Endothelial cell (in vitro differentiated cells): ENCODE measurements at places on chromosomes 5 and 9.

GRCh38 chr9:22108581-22109370, 99.7 kb upstream of the CDKN2B start:
- no peak for DNase-seq

- DNase-seq = no peak
Measured at GRCh38 chr9:36992501-36993316, 41.4 kb downstream of the PAX5 start.

DNA sequence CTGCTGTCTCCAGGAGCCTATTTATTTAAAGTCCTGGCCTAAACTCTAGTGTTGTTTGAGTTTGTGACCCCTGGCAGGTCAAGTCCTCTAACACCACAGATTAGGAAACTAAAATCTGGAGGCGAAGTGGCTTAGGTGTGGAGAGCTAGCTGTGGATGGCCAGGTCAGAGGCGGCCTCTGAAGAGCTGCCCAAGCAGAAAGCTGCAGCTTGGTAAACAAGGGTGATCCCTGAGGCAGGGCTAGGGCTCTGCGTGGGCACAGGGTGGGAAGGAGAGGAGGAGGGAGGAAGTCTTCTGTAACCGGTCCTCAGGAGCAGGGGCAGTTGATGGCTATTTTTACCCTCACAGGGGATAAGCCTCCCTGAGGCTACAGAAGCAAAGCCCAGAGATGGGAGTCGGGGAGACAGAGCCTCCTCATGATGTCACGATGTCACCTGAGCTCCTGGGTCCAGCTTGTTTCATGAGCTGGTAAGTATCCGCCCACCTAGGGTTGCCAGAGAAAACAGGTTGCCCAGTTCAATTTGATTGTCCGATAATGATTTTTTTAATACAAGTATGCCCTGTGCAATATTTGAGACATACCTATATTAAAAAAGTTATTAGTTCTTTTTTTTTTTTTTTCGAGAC, 25.9 kb upstream of the BOD1 start:
- no peak for DNase-seq

DNA sequence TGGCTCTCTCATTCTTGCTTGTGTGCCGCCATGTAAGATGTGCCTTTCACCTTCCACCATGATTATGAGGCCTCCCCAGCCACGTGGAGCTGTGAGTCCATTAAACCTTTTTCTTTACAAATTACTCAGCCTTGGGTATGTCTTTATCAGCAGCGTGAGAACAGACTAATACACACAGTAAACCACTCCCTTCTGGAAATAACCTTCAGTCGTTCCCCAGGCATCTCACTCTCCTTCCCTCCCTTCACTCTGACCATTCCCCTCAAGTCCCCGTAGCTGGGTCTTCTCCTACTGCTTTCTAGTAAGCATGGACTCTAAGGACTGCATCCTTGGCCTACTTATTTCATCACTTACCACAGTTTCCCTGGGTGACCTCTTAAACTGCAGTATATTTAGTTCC, 493.9 kb downstream of the CCDC171 start:
- no peak for DNase-seq

- no peak for DNase-seq
Measured at GRCh38 chr9:87587356-87587745, 89.7 kb downstream of the DAPK1 start.

DNA sequence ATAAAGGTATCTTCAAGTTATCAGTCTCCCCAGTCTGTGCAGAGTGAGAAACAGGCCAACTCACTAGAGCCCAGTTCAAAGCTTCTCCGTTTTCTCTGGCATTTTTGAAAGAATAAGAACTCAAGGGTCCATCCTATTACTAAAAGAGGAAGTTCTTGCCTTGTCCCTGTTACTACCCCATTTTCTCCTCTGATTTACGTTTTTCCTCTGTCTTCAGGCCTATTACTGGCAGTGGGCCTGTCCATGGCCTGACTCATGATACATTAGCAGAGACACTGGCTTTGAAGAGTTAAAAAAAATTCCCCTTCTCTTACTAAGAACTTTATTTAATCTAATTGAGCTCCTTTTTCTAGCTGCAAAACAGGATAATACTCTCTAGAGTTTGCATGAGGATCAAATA, 624.0 kb upstream of the KLF4 start:
- no peak for DNase-seq

DNA sequence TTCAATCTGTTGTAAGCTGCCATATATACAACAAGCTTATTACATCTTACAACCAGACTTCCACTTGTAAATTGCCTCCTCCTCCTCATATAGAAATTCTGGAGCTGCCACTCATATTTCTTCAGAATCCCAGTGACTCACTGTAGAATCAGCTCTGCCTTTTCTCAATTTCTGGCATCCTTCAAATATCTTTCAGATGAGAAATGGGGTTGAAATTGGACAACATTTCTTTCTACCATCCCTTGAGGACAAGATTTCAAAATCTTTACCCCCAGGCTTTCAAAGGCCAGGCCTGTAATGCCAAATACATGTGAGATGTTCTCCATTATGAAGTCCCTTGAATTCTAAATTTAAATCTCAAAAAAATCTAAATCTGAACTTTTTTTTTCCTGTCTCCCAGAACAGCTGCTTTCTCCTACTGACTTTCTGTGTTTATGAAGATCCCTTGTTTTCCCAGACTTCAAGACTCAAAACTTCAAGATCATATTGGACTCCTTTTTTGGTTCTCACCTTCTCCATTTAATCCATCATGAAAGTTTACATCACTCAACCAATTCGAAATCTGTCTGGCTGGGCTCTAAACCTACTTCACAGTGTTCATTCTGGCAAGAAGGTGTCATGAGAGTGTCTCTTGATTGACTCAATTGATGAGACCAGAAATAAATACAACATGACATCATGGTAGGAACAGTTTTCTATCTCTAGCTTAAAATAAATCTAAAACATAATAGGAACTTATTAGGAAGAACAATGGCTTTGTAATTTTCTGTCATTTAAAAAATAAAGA, 109.8 kb downstream of the HMHB1 start:
- DNase-seq = no peak

GRCh38 chr9:73237140-73237539, 85.5 kb downstream of the ANXA1 start:
- no peak for DNase-seq

- no peak for DNase-seq
Measured at GRCh38 chr5:11525020-11525419, 379.2 kb downstream of the CTNND2 start.

GRCh38 chr9:7164440-7165330, 406.9 kb downstream of the KDM4C start:
- DNase-seq = no peak

GRCh38 chr5:167229751-167230150, 1061.7 kb upstream of the WWC1 start:
- DNase-seq = no peak

DNA sequence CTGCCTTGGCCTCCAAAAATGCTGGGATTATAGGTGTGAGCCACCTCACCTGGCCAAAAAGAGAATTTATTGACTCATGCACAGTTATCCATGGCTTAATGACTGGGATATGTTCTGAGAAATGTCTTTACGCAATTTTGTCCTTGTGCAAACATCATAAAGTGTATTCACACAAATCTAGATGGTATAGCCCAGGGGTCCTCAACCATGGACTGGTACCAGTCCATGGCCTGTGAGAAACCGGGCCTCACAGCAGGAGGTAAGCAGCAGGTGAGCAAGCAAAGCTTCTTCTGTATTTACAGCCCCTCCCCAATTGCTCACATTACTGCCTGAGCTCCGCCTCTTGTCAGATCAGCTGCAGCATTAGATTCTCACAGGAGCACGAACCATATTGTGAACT, 12.4 kb upstream of the SIL1 start:
- DNase-seq = no peak

GRCh38 chr5:79481574-79481973, 32.4 kb downstream of the HOMER1 start:
- DNase-seq = no peak

DNA sequence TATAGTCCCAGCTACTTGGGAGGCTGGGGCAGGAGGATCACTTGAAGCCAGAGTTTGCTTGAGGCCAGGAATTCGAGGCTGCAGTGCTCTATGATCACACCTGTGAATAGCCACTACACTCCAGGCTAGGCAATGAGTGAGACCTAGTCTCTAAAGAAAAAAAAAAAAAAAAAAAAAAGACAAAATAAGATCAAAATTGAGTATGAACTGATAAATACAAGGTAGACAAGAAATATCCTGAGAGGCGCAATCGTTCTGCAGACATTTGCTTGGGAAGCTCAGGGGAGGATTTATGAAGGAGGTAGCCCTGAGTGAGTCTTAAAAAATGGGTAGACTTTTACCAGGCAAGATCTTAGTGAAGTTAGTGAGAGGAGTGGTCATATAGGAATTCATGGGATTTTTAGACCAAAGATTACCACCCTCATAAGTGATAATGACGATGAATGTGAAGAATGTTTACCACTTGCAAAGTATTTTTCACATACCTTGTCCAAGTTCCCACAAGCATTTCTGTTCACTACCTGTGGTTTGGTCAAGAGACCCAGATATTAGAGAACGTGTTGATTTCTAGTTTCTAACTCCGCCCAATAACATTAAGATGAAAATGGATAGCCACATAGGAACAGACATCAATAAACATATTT, 4.4 kb downstream of the PDCD1LG2 start:
- no peak for DNase-seq

GRCh38 chr5:73204332-73204731, 31.3 kb downstream of the TMEM174 start:
- DNase-seq = no peak

DNA sequence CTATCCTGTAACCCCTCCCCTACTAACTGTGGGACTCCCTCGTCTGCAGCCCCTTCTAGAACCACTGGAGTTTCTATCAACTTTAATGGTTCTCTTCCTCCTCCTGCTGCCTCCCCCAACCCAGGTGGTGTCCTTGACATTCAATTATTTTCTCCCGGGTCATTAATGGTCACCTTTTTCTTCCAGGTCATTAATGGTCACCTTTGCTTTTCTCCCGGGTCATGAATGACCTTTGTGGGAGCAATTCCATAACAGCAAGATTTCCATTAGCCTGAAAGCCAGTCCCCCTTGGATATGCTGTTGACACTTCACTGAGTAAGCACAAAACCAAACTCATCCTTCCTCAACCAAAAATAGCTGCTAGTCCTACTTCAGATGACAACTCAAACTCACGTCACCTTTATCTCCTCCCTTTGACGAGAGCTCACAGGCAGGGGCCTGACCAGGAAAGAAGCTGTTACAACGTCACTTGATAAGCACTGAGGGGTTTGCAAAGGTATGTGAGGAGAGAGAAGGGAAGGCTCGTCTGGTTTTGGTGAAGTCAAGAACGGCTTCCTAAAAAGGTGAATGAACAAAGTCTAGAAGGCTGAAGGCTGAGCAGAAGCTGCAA, 10.9 kb downstream of the CCDC127 start:
- DNase-seq = no peak

DNA sequence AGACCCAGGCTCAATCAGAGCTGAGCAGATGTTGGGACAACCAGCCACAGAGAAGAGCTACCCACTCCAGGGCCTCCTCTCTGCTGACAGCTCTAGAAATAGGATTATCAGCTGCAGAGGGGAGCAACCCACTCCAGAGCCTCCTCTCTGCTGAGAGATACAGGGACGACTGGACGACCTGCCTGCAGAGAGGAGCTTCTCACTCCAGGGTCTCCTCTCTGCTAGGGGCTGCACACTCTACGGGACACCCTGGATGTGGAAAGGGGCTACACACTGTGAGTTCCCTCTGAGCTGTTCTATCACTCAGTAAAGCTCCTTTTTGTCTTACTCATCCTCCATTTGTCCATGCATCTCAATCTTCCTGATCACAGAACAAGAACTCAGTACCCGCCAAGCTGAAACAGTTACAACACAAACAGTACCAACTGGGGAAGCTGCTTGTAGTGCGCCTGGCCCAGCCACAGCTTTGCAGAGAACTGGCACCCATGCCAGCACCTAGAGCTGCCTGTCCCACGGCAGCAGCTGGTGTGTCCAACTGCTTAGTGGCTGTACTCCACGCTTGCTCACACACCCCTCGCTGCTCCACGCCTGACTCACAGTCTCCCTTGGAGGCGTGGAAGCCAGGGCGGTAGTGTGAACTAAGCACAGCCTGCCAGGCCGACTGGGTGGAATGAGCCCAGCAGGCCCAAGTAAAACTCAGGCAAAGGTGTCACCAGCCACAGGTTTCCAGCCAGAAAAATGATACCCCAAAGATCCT, 56.8 kb downstream of the PRELID2 start:
- DNase-seq = no peak

DNA sequence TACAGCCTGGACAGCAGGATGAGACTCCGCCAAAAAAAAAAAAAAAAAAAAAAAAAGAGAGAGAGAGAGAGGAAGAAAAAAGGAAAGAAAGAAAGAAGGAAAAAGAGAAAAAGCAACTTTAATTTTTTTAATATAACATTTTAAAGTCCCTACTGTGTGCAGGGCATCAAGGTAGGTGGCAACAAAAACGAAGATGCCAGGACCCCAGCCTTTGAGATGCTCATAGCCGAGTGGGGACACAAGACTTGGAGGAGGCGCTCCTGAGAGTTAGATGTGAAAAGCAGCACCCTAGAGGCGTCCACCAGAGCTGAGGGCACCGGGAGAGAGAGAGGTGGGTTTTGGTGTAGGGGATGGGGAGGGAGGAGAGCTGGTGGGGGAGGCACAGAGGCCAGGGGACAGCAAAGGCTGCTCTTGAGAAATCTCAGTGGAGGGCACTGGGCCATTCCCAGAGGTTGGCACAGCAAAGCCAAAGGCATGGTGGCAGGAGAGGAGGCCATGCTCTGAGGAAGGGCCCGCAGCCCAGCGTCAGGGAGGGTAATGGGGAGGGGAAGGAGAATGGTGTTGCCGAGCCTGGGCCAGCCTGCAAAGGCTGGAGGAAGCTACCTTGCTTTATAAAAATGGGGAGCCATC, 135.6 kb downstream of the C9orf50 start:
- no peak for DNase-seq

- DNase-seq = no peak
Measured at GRCh38 chr9:31674264-31674663, 710.2 kb upstream of the ACO1 start.

DNA sequence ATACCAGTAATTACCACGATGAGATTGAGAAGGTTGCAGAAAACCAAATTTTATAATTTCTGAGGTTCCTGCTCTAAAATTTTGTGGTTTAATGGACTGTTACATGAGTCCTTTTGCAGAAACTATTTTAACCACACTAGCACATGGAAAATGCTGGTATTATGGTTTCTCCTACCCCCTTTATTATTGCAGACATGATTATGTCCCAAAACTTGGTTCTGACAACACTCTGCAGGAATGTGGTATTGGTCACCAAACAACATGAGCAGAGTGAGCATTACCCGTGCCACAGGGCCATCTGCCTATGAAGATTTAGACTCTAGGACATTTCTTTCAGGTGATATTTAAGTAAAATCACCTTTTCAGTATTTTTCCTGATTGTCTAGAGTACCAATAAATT, 2.8 kb upstream of the ECM2 start:
- DNase-seq = no peak
